ENCODE measurements at places on chromosomes 4 and X.

- no peak for DNase-seq
Measured at GRCh38 chr4:147479786-147480185, 1.1 kb upstream of the EDNRA start.

DNA sequence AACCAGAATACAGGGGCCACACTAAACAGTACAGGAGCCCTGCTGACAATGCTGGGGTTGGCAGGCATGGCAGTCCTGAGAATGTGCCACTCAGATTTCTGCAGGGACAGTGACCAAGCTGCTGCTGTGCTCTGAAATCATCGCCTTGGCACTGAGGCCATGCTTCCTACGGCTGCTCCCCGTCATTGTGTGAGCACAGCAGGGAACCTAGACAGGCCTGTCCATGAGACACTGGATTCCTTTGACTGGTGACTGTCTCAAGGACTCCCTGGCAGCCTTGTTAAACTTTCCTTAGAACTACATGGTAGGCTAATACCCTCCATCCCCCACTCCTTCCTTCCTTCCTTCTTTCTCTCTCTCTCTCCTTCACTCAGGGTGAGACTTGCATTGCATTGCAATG is 111.4 kb downstream of the LUZP4 start:
- no peak for DNase-seq

GRCh38 chr4:166230841-166231240 is 357.8 kb downstream of the TLL1 start:
- DNase-seq = no peak

DNA sequence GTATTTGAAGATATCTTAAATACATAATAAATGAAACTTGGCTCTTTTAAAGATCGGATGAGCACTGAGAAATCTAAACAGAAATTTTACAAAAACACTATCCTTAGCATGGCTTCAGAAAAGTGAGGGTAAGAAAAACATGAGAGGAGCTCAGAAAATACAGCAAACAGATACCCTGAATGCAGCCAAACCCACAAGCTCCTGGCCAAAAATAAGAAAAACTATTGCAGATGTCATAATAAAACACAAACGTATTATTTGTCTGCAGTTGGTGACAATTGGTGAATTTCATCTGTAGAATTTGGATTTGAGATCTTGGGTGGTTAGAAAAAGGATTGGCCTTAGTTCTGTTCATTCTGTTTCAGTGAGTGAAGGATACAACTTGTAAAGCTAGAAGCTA is 603.9 kb downstream of the INPP4B start:
- no peak for DNase-seq

DNA sequence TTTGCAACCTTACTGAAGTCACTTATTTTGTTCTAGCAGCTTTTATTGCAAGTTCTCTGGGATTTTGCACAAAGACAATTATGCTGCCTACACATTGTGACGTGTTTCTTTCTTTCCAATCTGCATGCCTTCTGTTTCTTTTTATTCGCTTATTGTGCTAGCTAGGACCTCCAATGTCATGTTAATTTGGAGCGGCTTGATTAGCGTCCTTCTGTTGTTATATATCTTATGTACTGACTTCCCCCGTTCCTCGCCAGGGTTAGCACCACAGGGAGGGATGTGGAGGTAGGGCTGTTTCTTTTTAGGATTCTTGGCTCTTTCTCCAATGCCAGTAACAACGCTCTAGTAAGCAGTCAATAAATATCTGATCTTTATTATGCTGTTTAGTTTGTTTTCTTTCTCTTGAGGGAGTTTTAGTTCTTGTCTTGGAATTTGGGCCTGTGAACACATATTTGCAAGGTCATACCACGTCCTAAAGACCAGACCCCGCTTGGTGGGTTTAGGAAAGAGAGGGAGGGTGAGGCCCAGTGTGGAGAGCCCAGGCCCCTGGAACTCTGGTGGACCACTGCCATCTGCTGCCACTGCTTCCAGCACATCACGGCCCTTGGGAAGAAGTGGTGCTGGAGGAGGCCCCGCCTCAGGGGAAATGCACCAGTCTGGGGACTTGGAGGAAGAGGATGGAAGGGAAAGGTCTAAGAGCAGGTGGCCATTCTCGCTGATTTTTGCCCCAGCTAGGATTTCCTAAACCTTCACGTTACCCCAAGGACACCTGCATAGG is 129.1 kb downstream of the TRIML1 start:
- no peak for DNase-seq

DNA sequence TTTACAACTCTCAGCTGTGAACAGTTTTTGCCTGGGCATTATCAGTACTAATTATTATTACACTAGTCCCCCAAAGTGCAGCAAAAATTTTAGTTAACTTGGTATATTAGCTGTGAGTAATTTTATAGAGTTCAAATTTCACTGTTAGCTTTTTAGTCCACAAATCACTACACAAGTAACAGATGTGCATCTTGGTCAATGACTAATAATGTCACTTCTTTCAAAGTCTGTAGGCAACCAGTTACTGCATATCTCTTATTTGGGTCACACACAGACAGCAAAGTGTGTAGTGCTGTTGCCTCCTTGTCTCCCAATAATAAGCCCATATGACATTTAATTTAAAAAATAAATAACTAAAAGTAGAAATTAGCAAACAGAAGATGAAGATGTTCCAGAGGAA is 159.9 kb downstream of the SCFD2 start:
- no peak for DNase-seq

- no peak for DNase-seq
Measured at GRCh38 chr4:118917582-118917981, 28.9 kb downstream of the SYNPO2 start.

DNA sequence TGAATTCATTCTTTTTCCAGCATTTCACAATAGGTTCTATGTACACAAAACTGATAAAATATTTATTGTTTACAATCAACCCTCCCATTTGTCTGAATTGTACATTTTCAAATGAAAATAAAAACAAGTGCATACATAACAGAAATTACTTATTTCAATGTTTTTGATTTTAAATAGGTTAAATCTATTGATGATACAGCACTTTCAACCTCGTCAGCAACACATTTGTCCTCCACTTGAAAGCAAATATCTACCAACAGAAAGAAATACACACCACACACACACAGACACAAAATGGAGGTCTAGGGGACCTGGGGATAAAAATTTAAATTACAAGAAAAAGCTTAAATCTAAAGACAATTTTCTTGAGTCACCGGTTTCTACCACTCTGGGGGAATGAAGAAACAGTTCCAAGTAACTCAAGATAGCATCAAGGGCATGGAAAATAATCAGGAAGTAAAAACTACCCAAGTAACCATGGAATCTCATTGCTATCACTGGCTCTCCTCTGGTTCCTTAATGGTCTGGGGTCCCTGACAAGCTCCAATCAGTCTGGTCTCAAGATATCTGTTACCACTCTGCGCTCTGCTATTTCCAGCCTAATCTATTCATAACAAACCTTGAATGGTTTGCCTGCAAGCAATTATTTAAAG is 27.6 kb downstream of the ANKRD17 start:
- no peak for DNase-seq

DNA sequence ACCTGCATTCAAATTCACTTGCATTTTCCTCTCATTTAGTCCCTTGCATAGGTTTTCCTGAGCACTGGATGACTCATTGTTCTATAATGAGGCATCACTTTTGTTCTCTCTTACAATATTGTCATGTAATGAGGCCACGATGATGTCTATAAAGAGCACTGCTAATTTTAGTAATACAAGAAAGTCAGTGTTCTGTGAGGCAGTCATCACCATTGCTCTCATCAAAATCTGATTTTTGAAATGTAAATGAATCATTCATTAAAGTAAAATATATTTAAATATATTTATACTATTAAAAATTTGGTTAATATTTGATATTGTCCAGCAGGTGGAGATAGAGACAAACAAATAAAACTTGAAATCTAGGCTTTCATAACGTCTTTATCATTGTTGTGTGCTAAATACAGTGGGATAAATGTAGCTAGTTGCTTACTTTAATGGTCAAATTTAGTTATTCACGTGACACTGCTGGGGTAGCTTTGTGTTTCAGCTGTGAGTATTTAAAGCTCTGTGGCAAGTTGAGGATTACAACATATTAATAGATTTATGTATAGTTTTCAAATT is 15.4 kb downstream of the HMGB2 start:
- no peak for DNase-seq

- no peak for DNase-seq
Measured at GRCh38 chr4:168600796-168601583, 104.1 kb downstream of the PALLD start.

DNA sequence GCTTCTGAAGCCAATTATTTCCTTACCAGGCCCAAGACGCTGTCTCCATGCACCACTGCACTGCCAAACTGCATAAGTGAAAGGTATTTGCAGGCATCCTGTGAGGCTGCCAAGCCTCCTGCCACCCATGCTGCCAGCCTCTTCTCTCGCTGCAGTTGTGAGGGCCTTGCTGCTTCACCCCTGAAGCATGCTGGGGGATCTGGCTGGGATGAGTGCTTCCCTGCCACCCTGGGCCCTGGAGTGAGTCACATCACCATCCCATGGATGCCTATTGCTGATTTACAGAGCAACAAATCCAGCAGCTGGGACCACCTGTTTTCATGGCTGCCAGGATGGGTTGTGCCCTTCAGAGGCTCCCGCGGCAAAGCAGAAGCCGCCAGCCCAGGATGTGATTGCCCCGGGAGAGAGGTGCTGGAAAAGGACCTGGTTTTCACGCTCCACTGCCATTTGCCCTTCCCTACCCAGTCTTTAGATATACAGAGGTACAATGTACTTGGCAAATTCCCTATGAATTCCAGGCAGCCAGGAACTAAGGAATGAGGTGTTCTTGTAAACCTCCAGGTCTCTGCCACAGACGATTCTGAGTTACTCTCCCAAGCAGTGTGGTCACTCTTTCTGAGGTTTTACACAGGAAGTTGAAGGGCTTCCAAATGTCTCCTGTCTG is 41.5 kb upstream of the PTCHD1 start:
- DNase-seq = no peak

DNA sequence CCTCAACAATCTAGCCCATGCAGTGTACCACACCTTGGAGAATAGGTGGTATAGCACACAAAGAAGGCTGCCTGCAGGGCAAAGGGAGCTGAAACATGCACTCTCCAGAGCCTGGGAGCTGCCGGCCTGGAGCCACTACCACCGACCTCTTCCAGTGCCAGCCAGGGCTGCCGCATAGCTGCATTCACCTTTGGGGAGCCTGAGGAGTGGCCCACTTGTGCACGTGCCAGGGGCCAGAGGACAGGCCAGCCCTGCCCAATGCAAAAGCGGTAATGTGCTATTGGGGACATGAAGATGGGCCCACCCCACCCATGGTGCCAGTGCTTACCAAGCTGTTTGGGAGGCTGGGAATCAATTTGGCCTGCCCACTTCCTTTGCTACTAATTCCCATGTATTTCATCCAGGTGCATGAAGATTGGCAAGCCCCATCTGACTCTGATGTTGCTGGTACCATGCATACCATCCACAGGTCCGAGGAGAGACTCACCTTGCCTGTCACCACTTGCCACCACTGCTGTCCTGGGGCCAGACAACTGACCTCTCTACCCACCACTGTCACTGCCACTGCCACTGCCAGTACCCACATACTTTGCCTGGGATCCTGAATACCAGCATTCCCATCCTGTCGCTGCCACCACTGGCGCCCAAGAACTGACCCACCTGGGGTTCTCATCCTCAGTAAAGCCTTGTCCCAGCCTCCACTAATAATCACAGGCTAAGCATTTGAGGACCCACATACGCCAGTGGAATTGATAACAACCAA is 506.9 kb downstream of the MAGEB5 start:
- no peak for DNase-seq

- no peak for DNase-seq
Measured at GRCh38 chr4:7340553-7341433, 93.9 kb downstream of the PSAPL1 start.

- DNase-seq = no peak
Measured at GRCh38 chr4:148300877-148301276, 141.3 kb downstream of the NR3C2 start.

- DNase-seq = no peak
Measured at GRCh38 chr4:184400891-184401290, 73.5 kb downstream of the IRF2 start.

DNA sequence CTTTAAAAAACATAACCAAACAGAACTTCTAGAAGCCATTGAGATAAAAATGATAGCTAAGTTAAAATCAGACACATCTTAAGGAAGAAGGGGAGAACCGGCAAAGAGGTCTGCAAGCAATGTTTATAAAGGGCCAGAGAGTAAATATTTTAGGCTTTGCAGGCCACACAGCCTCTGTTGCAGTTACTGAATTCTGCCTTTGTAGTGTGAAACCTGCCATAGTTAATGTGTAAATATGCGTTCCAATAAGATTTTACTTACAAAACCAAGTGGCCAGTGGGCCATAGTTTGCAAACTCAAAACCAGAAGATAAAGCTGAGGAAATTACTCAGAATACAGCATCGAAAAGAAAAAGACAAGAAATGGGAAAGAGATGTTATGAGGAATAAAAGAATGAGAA is 33.6 kb downstream of the CHM start:
- DNase-seq = no peak

- DNase-seq = no peak
Measured at GRCh38 chr4:155423671-155424070, 46.9 kb upstream of the MAP9 start.

DNA sequence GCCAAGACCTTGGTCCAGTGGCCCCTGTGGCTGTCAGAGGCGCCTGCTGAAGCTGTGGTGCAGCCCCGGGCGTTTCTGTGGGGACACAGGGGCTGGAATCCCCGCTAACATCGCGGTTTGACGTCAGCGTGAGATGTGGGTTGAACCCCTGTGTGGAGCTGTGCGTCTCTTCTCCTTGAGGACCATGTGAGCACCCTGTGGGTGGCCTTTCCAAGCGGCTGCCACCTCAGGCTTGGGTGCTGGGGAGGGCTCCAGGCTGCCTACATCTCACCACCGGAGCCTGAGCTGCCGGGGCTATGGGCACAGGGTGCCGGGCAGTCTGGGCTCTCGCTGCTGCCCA is 27.7 kb downstream of the UVSSA start:
- DNase-seq = no peak

DNA sequence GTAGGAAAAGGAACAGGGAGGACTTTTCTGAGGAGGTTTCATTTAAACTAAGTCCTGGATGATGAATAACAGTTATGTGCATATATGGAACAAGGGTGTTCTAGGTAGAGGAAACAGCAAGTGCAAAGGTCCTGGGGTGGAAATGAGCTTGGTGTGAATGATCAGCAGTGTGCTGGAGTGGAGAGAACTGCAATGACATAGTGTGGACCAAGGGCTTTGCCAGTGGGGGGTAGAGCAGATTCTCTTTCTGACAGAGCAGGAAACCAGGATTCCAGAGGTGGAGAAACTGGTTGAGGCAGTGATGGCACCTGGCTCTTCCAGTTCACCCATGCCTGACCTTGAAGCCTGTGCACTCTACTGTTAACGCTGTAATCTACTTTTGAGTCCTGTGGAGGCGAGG is 1.7 kb downstream of the PPP1R3F start:
- DNase-seq = no peak

DNA sequence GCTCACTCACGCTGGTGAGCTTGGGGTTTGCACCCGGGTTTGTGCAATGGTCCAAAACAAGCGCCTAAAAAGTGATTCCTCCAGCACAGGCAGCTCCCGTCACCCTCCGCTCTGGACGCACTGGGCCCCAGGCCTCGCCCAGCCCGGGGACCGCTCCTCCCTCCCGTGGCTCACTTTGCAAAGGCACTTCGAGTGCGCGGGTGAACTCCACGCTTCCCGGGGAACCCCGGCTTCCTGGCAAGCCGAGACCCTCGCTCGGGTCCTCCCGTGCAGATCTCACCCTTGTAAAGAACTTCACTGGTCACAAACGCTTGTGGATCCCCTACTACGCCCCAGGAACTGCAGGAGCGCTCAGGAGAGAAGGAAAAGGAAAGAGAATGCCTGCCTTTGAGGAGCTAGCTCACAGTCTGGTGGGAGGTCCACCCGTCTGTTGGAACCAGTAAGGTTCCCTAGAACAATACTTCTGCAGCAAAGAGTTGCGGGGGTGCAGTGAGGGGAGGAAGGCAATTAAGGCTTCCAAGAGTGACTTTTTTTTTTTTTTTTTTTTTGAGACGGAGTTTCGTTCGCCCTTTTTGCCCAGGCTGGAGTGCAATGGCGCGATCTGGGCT is at the start of gene CTPS2:
Gene CTPS2, minus strand, starts transcription at position 122 of the 608 bp plus-strand sequence. CDS start 9,767 bp downstream, outside the sequence.
- no peak for DNase-seq

Measured in stimulated activated CD8-positive, alpha-beta memory T cell treated with anti-CD3 and anti-CD28 coated beads, Interleukin-7, amount 100 ng/mL, for 1 hour (primary cell).